ENCODE measurements at places on chromosomes 3 and 15.

DNA sequence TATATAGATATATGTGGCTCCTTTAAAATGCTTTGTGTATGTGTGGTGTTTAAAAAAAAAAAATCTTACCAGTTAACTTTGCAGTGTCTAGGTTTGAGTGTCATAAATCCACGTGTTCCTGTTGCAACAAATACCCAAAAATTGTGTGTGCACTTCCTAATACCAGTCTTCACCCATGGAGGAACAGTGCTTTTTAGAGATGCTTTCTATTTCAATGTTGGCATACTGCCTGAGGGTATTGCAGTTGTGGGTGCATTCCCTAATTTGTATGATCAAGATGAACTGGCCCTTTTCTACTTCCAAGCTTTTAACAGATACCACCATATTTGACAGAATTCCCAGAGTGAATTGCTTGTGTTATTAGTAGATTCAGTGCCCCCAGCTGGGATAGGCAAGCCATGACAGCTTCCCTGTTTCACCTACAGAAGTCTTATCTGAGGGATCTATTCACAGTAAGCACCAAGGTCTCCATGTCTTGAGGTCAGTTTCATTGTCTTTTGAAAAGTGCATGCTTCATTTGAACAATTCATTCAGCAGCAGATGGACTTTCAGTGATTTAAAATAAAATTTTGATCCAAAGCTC, 68.9 kb upstream of the GOLGA6B start:
- no peak for DNase-seq

- DNase-seq: no peak
Measured at GRCh38 chr3:160227419-160227818, 2.2 kb downstream of the C3orf80 start.

- DNase-seq: peak; percentile 70
Measured at GRCh38 chr3:60386306-60386705, 864.9 kb downstream of the FHIT start.

DNA sequence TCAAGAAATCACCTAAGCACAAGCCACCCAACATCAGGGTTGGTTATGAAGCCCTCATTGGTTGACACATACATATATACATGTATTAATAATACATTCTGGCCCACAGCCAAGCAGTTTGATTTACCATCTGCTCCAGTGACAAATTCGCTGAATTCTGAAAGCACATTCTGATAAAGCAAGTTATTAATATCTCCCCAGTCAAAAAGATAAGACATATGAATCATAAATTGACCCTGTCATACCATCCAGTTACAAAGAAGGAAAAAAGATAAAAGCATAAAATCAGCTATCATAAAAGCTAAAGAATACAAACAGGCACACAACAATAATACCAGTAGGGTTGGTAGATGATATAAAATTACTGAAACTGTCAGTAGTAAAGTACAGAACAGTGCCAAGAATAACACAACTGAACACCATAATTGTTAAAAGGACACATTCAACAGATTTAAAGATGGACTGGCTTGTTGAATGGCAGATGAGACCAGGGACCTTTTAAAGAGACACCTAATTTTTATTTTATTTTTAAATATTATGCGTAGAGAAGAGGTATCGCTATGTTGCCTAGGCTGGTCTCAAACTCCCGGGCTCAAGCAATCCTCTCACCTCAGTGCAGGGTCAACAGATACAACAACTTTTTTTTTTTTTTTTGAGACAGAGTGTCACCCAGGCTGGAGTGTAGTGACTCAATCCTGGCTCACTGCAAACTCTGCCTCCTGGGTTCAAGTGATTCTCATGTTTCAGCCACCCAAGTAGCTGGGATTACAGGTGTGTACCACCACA, 7.7 kb downstream of the SNX4 start:
- no peak for DNase-seq

- peak; percentile 66 for DNase-seq
Measured at GRCh38 chr3:16886303-16886683, 1.5 kb downstream of the PLCL2 start.

DNA sequence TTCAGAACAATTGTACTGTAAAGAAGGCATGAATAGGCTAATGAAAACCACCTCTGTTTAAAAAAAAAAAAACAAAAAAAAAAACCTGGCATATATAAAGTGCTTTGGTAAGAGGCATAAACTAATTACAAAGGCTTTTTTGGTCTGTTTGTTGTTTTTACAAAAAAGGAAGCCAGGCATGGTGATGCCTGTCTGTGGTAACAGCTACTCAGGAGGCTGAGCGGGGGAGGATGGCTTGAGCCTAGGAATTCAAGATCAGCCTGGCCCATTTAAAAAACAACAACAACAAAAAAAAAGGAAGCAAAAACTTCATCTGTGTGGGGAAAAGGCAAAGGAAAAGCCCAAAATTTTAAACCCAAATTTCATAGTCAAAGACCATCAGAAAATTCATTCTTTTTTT, 47.0 kb downstream of the OSBPL10 start:
- no peak for DNase-seq

- no peak for DNase-seq
Measured at GRCh38 chr15:92616621-92617548, 38.7 kb downstream of the FAM174B start.

DNA sequence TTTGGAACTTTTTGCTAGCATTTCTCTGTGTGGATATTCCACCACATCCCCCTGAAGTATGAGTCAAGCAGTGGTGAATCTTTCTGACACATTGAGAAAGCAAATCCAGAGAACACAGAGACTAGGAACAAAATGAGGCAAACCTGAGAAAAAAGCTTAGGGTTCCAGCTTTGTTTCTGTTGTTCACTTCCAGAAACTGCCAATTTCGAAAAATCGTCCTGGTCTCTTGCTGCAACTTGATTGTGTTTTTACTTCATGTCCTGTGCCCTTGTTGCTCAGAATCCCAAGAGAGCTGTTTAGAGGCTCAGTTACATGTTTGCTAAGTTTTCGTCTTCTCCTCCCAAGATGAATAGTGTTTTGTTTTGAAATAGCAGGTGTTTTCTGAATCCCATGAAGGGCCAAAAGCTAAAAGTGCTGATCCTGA, 13.7 kb downstream of the MAP2K1 start:
- DNase-seq: no peak

DNA sequence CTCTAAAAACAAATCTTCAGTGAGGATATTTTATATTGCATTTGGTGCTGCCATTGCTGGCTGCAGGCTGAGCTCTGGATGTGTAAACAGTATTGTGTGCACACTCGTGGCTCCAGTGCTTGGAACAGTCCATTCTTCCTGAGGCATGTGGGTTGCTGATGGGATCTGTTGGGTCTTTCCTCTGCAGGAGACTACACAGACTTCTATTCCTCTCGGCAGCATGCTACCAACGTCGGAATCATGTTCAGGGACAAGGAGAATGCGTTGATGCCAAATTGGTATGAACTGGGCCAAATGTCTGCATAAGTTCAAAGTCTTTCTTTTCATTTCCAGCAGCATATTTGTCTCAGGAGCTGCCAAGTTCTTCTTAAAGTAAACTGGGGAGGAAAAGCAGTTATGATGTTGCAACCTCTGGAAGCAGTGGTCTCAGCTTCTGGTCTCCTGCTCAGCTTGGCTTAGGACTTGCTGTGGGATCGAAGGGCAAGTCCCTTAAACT, 9.3 kb downstream of the FAH start:
- no peak for DNase-seq

Data from HL-60 (cell line).